Stimulated activated CD4-positive, alpha-beta T cell treated with anti-CD3 and anti-CD28 coated beads, Interleukin-1b, Interleukin-23, amount 100 ng/mL, for 1 hour (primary cell): ENCODE measurements at places on chromosomes 5 and 9.
A peak's percentile ranks its signal among the peaks of the same experiment; 100 is the strongest.

GRCh38 chr5:75720882-75721281 is 3.6 kb upstream of the POC5 start:
- no peak for DNase-seq

GRCh38 chr9:121721058-121721350 is 69.6 kb downstream of the DAB2IP start:
- DNase-seq = no peak

- DNase-seq = no peak
These were observed 107.1 kb downstream of the OXCT1 start for GRCh38 chr5:41763081-41763480.

DNA sequence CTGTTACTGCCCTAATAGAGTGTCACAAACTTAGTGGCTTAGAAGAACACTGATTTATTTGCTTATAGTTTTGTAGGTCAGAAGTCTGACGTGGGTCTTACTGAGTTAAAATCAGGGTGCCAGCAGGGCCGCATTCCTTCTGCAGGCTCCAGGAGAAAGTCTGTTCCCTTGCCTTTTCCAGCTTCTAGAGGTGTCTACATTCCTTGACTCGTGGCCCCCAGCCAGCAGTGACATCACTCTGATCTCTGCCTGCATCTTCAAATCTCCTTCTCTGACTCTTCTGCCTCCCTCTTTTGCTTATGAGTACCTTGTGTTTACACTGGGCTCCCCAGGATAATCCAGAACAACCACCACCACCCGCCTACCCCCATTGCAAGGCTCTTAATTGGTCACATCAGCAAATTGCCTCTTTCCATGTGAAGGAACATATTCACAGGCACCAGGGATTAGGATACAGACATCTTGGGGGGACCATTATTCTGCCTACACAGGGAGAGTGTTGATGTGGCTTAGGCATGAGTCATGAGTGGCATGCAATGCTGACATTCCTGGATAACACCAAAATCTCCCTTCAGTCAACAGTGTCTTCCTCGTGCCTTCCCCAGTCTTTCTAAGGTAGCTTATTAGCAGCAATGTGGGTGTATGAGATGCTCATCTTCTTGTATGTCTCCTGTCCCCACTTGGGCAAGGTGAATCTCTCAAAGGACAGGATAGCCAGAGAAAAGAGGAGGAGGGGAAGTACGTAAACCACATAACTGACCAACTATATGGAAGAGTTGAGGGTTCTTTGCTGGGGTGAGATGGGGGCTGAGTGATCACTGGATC is 24.4 kb downstream of the CYFIP2 start:
- no peak for DNase-seq

DNA sequence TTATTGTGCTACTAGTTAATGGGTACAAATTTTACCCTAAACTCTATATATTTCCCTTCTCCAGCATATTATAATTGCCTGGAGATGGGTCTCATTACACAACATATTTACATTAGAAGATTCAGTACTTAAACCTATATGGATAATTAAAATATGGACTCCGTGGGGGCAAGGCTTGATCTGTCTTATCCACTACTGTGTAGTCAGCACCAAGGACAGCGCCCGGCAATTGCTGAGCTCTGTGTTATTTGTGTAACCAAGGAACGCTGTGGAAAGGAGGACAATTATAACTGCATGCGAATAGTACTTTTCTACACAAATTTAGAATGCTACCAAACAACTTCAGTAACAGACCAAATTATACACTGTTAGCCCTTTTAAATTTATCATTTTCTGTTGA is 77.7 kb downstream of the DNAH5 start:
- no peak for DNase-seq

GRCh38 chr5:78920604-78921003 is 64.5 kb downstream of the ARSB start:
- no peak for DNase-seq

- DNase-seq = no peak
These were observed 512.9 kb upstream of the PTGER4 start for GRCh38 chr5:40166802-40167201.

GRCh38 chr9:33225319-33226147 is 14.4 kb upstream of the SPINK4 start:
- DNase-seq = peak; percentile 39
